ENCODE measurements at places on chromosomes 13 and 19.
A peak's percentile ranks its signal among the peaks of the same experiment; 100 is the strongest.

GRCh38 chr19:33686262-33686661 is 64.5 kb downstream of the CHST8 start:
- DNase-seq: no peak

DNA sequence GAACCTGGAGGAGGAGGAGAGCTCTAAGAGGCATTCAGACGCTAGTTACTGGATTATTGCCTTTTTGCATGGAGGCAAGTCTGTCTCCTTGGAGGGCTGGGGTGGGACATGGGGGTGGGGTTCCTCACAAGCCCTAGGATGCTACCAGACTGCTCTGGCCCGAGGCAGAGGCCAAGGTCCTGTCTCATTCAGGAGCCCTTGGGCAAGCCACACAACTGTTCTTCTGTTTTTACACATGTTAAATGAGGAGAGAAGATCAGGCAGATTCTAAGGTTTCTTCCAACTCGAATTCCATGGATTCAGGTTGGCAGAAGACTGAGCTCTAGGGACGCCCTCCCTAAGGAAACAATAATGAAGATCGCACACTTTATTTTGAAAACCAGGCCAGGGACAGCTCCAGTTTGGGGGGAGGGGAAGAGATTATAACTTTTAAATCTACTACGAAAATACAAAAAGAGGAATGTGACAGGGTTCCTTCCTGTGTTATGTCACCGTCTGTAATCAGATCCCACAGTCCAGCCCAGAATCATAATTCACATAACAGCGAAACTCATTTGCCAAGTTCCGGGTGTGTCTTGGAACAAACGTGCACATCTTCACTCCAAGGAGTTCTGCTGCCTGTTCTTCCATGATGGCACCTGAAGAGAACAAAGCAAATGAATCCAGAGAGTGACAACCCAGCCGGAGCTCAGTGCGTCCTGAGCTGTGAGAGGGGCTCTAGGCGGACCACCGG is 25.2 kb downstream of the IL17D start:
- DNase-seq: no peak

DNA sequence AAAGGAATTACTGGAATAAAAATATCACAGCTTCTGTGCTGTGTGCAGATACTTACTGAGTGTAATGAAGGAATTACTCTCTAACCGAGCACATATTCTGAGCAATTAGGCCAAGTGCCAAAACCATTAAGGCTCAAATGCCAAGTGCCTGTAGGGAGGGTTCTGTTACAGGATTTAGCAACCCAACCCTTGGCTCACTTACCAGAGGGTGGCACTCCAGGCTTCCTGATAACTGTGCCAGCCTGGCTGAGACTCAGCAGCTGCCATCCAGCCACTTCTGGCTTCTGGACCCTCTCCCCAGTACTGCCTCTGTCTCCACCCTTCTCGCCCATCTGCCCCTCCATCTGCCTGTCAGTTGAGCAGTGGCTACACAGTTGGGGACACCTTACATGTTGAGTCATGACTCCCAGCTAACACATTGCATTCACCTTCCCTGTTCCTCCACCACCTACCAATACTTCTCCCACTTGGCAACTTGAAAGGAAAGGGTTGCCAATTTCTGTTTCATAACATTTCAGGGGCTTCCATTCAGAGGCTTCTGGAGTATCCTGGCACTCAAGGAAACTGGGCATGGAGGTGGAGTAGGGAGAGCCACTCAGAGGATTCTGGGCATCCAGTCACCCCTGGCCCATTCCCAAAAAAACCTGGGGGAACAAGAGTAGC is 110.5 kb downstream of the COG6 start:
- no peak for DNase-seq

- DNase-seq: no peak
Measured at GRCh38 chr19:14152713-14153112, 16.3 kb upstream of the ASF1B start.

- DNase-seq: no peak
Measured at GRCh38 chr19:15635016-15635805, 5.5 kb upstream of the CYP4F3 start.

- DNase-seq: no peak
Measured at GRCh38 chr19:51594774-51595109, 23.7 kb downstream of the ZNF175 start.

- no peak for DNase-seq
Measured at GRCh38 chr13:47175172-47175866, 278.5 kb upstream of the HTR2A start.

DNA sequence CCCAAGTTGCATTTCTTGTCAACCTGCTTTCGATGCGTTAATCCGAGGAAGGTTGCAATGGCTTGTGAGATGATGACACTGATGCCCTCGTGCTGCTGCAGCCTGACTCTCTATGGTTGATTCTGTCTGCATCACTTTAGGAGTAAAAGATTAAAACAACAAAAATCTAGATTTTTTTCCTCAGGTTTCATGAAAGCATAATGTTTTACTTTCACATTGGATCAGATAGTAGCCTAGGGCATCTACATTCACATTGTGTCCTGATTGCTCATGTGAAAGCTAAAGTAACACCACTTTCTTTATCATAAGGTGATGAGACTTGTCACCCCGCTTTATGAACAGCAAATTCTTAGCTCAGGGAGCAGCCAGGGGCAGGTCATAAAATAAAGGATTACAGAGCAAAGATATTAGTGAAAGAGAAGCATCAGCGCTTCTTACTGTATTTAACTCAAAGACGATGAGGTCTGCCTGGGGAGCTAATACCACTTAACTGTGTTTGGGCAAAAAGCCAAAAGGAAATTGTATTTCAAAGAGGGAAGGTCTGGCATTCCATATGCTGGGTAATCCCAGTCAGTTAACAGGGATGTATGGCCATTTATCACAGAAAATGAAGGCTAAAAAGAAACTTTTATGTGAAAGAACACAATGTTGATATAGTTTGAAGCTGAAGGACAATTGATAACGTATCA is 270.5 kb downstream of the GPC6 start:
- DNase-seq: no peak

DNA sequence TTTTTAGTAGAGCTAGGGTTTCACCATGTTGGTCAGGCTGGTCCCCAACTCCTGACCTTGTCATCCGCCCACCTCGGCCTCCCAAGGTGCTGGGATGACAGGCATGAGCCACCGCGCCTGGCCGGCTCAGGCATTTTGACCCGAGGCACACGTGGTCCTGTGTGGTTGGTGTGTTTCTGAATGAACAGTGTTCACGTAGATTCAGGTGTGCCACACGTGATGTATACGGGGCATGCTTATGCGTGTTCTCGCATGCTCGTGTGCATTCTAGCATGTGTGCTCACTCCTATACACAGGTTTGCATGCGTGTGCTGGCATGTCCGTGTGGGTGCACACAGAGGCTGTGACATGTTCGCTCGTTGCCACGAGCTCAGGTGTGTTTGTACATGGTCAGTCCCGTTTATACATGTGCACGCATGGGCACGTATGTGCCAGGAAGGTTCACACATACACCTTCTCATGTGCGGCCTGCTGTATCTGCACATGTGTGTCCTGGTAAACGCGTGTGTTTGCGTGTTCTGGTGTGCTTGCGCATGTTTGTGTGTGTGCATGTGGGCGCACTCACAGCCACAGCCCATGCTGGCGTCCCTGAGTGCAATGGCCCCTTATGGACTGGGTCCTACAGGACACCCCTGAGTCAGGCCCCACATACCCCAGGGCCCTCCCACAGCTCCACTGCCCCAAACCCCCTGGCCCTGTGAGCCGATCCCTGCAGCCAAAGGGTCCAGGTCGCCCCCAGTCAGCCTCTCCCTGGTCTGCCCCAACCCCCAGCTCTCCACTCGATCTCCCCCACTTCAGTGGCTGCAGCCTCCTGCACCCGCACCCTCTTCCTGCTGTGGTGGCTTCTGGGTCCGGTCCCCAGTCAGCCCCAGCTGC is 20.6 kb upstream of the TCF3 start:
- DNase-seq: peak; percentile 61

- DNase-seq: no peak
Measured at GRCh38 chr13:44234566-44234965, 139.1 kb upstream of the SERP2 start.

DNA sequence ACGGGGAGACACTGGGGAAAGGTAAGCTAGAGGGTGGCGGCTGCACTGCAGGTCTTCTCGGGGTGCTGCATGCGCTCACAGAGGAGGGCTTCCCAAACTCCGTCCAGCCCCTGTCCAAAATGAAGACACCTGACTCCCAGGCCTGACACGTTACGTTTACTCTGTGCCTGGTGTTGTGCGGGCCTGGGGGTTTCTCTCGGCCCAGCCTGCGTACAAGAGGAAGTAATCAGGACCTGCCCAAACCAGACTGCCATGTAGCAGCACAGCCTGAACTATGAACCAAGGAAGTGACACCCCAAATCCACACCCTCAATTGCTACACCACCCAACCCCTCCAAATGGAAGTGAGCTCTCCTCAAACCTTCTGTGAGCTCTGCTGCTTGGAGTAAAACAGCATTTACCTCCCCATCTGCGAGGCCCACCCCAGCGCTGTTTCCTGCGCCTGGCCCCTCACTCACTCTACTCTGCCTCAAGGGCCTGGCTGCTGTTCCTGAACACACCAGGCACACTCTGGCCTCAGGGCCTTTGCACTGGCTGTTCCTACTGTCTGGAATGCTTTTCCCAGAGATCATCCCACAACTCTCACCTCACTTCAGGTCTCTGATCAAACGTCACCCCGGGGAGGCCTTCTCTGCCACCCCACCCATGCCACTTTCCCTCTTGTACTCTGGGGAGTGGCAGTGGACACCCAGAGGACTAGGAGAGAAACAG is 3.0 kb downstream of the HSPBP1 start:
- no peak for DNase-seq

GRCh38 chr19:13089139-13089856 is 13.4 kb downstream of the LYL1 start:
- DNase-seq: no peak

- no peak for DNase-seq
Measured at GRCh38 chr19:48696353-48697010, 711 bp downstream of the FUT2 start.

GRCh38 chr13:29858231-29858630 is 7.8 kb upstream of the UBL3 start:
- DNase-seq: no peak

DNA sequence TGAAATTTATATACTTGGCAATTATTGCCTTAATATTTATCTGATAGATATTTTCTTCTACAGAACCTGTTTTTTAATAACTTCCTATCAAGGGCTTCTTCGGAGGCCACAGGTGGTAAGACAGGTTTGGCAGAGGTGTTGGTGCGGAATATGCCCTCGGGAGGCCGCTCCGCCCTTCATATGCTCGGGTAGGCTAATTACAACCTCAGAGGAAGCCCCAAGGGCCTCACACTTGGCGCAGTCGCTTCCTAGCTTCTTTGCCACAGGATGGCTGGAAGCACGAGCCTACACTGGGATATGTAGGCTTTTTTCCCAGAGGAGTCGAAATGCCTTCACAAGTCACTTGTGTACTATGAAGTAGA is 68.8 kb downstream of the LMO7 start:
- DNase-seq: peak; percentile 75

GRCh38 chr19:3284759-3285646 is 60.5 kb downstream of the CELF5 start:
- peak; percentile 91 for DNase-seq

- DNase-seq: no peak
Measured at GRCh38 chr19:3601021-3601420, 5.7 kb downstream of the TBXA2R start.

DNA sequence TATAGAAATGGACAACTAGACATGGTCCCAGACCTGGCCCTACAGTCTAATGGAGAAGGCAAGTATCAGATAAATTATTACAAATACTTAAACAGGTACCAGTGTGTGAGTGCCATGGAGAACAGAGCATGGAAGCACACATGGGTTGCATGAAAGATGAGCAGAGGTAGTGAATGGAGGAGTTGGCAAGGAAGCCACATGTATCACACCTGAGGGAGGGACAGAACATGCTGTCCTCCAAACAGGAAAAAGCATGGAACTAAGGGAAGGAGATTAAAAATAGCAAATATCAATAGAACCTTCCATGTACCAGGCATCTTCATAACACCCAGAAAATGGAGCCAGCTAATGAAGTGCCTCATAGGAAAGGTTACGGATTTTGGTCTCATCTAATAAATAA is 85.9 kb downstream of the SACS start:
- no peak for DNase-seq

GRCh38 chr13:40185414-40185813 is 481.0 kb downstream of the FOXO1 start:
- no peak for DNase-seq

DNA sequence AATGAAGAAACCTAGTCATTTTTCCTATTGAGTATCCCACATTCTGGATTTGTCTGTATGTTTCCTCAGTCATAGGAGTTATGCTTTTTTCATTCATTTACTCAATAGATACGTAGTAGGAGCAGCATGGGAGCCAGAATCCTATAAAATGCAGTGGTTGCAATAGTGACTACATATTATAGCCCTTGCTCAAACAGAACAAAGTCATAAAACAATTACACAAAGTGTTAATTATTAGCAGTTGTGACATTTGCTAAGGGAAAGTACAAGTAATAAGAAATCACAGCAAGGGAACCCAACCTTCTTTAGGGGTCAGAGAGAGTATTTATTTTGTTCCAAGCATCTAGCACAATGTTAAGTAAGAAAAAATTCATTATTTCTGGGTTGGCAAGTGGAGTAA is 27.7 kb upstream of the POU4F1 start:
- no peak for DNase-seq

DNA sequence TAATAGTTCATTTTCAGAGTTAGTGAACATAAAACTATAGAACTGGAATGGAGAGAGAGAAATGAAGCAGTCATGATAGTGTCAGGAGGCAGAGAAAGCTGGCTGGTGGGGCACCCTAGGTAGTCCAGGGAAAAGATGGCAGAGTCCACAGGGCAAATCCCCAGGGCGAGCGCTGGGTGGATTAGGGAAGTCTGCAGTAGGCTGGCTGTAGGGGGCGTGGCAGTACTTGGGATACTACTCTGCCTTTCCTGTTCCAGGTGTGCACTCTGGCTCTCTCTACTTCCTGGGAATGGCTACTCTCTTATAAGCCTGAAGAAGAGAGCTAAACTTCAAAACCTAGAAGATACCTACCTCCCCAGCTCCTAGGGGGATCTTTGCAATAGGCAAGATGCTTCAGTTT is 232.9 kb upstream of the SLC10A2 start:
- DNase-seq: no peak

DNA sequence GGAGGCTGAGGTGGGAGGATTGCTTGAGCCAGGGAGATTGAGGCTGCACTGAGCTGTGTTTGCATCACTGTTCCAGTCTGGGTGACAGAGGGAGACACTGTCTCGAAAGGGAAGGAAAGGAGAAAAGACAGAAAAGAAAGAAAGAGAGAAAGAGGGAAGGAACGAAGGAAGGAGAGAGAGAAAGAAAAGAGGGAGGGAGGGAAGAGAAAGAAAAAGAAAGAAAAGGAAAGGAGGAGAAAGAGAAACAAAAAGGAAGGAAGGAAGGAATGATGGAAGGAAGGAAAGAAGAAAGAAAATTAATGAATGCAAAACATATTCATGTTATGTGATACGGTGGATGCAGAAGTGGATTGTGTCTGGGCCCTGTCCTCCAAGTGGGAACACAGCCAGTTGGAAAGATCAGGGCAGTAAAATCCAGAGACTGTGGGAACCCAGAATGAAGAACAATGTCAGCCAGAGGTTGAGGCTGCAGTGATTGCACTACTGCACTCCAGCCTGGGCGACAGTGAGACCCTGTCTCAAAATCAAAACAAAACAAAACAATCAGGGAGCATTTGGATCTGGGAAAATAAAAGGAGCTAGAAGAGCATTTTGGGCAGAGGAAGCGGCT is 6.2 kb downstream of the PHLDB3 start:
- DNase-seq: no peak

Measured in suprapubic skin (tissue), 4 donors.